ENCODE measurements at places on chromosomes 2 and 18. TPM values are rescaled to one million over a fixed set of nuclear protein-coding genes. Genes with fewer than 3 reads are reported as not detected.

- no peak for DNase-seq
Observed at GRCh38 chr2:219509780-219510511, 4.3 kb upstream of the ASIC4 start.

- no peak for DNase-seq
Observed at GRCh38 chr2:239307921-239308613, 92.8 kb downstream of the HDAC4 start.

DNA sequence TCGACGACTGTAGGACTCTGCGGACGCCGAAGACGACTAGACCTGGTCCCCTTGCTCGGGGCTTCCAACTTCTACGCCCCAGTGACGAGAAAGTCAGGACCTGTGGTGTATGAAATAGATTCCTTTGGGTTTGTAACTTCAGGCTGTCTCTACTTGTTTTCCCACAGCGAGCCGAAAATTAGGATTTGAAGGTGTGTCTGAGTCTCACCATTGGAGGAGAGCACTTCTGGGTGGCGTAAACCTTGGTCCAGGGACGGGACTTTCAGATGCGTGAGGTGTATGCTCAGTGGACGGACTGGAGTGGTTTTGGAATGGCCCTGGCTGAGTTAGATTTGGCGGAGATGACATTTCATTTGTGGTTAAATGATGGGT, 1.3 kb downstream of the BIRC6 start:
- no peak for DNase-seq

GRCh38 chr18:78789850-78790249, 189.8 kb upstream of the SALL3 start:
- no peak for DNase-seq

GRCh38 chr2:27211241-27211942, 449 bp upstream of the ATRAID start:
- DNase-seq = no peak

The SLC35F5 gene
- 68.1 TPM for total RNA-seq

The TFPI gene
- total RNA-seq = 80.5 TPM

DNA sequence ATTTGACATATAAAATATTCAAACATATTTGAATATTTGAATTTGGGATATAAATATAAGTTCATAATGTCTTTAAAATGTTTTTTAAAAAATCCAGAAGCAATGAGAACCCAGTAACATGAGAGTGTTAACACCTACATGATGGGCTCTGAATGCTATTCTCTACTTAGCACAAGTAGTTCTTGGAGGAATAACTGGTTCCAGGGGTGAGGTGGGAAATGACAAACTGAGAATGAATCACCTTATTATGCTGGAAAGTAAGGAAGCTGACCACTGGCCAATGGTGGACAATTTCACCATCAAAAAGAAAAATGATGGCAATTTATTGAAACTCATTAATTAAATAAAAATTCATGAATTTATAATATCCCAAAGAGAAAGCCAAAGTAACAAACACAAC, 79.6 kb upstream of the NABP1 start:
- no peak for DNase-seq

The ANKRD29 gene
- 51.9 TPM for total RNA-seq

DNA sequence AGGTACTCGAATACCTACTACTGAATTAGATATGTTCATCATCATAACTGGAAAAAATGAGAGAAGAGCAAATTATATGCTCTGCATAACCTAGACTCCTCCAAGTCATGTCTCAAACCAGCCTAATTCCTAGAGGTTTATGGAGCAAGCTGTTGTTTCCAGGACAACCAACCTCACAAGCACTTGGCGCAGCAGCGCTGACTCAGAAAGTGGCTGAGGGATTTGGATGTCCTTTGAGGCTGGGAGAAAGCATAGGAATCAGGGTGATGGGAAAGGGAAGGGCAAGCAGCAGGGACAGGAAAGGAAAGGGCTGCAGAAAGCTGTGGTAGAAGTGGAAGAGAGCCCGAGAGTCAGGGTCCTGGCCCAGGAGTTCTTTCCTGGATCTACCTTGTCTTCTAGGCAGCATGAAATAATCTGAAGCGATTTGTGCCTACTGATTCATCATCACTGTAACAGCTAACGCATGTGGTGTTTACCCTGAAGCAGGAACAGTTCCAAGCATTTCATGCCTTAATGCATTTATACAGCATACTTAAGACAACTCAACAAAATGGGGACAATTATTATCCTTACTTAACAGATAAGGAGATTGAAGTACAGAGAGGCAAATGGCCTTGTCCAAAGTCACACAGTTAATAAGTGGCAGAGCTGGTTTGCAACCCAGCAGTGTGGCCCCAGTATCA, 3.7 kb downstream of the PLEK start:
- DNase-seq = no peak

GRCh38 chr2:130852521-130853115, 15.9 kb downstream of the ARHGEF4 start:
- no peak for DNase-seq

DNA sequence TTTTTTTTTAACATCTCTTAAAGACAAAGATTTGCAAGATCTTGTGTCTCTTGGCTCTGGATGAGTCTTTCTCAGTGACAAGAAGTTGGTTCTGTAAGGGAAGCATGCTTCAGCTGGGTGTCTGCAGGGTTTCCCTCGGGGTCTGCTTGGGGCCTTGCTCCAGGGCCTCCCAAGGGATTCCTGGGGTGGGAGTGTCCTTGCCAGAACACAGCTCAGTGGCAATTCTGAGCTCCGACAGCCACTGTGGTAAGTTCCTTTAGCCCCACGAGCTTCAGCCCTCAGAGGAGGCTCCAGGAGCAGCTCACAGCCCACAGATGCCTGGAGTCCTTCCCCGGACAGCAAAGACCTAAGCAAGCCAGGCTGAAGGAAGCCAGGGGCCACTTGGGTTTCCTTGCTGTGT, 52.4 kb downstream of the EMX1 start:
- no peak for DNase-seq

DNA sequence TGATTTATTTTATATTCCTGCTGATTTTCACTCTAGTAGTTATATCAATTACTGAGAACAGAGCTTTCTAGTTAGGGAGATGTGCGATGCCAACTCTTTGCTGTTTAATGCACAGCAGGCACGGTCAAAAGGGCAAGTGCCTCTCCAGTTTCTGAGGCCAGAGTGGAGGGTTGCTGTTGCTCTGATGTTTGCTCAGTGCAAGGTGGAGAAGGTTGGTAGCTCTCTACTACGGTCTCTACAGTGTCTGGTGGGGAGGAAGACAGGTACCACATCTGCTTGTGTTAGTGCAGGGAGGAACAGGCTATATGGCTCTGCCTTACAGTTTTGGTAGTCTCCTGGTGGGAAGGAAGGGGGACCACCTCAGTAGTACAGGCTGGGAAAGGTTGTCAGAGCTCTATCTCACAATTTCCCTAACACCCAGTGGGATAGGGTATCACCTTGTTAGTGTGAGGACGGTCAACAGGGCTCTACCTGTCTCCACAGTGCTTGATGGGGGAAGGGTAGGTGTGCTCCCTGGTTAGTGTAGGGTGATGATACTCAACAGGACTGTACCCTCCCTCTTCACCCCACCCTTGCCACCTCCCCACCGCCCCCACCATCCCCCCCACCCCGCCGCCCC, 85.9 kb downstream of the FANCL start:
- DNase-seq = no peak

DNA sequence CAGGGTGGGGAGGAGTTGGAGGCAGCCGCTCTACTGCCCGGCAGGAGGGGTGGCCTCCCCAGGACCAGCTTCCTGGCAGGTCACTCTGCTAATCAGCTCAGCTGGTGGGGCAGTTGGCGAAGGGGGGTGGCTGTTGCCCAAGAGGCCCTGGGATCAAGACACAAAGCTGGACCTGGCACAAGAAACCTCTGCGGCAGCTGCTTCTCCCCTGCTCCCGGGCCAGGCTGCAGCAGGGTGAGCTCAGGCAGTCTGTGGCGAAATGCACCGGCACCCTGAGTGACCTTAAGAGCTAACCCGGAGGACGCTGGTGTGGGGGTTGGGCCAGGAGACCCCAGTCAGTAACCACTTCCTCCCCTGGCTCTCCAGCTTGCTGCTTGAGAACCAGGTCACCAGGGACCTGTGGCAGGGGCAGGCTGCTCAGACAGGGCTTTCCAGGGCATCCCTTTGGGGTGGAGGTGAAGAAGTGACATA, 31.1 kb downstream of the TOGARAM2 start:
- no peak for DNase-seq

The SH2D6 gene
- not detected for total RNA-seq

- no peak for DNase-seq
Observed at GRCh38 chr2:104656571-104657163, 197.2 kb upstream of the POU3F3 start.

The FLACC1 gene
- total RNA-seq = 2.1 TPM

The ADAM23 gene
- total RNA-seq = 3.7 TPM

The GRB14 gene
- total RNA-seq = 4.5 TPM

DNA sequence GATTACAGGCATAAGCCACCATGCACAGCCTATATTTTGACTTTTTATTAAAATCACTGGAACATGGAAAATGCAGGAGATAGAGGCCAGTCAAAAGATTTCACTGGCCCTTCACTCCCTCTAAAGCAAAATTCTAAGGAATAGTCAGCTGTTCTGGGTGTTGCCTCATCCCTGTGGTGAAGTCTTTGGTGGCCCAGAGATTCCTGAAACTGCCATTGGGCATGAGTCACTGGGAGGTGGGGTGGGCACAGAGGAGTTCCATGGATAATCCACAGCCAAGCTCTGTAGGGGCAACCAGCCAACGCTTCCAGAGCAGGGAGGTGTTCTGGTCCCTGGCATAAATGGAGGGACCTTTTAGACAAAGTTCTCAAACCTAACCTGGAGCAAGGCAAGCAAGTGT, 89.7 kb upstream of the TTC39C start:
- no peak for DNase-seq

DNA sequence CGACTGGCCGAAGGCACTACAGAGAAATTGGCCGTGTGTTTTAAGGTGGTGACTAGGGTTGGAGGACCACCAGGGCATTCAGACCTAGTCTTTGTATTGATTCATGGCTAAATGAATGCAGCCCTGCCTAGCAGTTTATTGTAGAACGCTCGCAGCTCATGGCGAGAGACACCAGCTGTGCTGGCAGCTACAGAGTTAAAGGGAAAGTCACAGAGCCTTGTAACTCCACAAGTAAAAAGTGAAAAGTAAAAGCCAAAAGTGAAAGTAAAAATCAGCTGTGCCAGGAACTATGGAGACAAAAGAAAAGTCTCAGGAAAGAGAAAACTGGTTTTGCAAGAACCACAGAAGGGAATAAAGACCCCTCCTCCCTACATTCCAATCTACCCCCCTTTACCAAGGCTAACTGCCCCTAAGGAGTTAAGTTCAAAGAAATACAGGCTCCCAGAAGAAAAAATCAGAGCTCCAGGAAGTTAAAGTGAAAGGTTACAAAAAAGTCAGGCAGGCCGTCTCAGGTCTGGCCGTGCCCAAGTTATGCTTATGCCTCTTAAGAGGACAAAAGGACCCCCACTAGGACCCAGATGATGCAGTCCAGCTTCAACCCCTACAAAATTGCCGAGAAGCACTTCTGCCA, 46.4 kb upstream of the SELENOI start:
- no peak for DNase-seq

GRCh38 chr2:63698786-63699548, 110.2 kb downstream of the MDH1 start:
- DNase-seq = peak; percentile 40
